Right hindlimb (tissue), 1 donor: ENCODE measurements at places on chromosomes 3 and 15.

DNA sequence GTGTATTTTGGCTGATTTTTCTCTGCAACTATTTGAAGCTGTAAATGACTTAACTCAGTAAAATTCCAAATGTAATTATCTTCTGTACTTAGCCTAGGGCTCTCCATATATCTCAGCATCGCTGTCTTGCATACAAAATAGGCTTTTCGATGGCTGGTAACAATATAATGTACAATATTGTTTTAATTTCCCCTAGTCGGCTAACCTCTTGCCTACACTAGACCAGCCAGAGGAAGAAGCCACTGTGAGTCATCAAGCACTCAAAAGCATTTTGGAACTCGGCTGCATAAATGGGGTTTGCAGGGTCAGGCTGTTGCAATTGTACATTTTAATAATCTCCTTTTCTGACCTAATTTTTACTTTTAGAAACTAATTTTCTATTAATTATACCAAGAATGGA lies 583.8 kb downstream of the FOXP1 start:
- DNase-seq = no peak

GRCh38 chr15:63857461-63857856 lies 23.7 kb upstream of the HERC1 start:
- DNase-seq = no peak

DNA sequence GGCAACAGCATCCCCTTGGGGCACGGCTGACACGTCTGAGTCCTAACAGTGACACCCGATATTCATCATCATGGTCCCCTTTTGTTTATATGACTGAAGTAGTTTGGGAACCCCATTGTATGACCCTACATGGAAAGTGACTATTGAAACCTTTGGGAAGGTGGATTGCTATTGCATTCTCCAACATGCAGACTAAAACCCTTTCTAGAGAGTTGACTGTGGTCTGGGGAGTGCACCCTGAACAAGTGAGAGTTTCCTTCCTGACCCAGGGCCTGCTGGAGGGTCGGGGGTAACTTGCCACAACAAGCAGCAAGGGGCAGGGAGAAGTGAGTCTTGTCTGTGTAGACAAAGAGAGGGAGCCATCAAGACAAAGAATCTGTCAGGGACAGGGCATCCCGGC lies 54.4 kb downstream of the ISG20 start:
- no peak for DNase-seq

DNA sequence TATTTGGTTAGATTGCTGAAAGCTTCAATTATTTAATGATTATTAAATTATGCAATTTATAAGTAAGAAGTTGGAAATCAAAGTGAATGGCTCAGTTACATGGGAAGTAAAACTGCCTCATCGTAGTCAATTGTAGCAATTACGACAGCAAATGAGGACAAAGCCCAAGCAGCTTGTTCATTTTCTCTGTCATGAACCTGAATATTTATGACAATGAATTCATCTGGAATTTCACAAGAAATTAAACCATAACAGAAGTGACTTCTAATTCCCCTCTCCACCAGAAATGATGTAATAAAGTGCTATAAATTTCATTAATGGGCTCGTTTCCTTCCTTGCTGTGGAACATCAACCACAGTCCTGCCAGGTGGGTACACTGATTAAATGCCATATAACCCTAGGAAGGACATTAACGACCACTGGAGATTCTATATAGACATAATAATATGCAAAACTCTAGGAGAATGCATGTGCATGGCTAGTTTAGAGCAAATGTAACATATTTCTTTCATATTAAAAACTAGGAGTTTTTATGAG lies 273.8 kb upstream of the DCBLD2 start:
- DNase-seq = no peak

DNA sequence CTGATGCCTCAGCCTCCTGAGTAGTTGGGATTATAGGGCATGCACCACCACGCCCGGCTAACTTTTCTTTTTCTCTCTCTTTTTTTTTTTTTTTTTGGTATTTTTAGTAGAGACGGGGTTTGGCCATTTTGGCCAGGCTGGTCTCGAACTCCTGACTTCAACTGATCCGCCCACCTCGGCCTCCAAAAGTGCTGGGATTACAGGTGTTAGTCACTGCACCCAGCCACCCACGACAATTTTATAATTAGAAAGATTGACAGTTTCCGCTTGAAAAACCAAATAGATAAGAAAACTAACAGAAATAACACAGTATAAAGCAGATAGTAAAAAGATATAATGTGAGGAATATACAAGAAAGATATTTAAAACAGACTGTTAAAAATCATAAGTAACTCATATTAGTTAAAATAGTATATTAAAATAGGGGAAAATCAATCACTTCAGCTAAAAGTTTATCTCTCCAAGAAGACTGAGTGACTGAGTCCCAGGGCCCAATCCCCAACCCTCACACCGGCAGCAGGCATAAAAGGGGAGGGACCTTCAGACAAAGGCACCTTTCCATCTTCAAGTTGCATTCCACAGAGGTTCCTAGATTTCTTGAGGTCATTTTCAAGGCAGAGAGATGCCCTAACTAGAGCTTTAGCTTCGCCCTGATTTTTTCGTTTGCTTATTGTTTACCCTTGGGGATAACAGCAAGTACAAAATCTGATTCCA lies 1.4 kb upstream of the WHAMM start:
- no peak for DNase-seq

DNA sequence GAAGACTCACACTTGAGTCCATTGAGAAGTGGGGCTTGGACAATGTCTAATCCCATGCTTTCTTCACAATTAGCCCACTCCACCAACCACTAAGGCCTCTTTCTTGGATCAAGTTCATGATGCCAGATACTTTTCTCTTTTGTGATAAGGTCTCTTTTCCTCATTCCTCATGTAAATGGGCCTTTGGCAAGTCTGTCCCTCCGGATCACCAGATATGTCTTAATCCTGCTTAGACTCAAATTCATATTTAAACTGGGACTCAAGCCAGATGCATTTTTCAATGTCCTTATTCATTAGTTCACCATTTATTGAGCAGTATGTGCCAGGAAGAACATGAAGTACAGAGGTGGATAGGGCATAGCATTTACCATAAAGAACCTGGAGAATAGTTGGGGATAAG lies 671.1 kb downstream of the TBL1XR1 start:
- no peak for DNase-seq

DNA sequence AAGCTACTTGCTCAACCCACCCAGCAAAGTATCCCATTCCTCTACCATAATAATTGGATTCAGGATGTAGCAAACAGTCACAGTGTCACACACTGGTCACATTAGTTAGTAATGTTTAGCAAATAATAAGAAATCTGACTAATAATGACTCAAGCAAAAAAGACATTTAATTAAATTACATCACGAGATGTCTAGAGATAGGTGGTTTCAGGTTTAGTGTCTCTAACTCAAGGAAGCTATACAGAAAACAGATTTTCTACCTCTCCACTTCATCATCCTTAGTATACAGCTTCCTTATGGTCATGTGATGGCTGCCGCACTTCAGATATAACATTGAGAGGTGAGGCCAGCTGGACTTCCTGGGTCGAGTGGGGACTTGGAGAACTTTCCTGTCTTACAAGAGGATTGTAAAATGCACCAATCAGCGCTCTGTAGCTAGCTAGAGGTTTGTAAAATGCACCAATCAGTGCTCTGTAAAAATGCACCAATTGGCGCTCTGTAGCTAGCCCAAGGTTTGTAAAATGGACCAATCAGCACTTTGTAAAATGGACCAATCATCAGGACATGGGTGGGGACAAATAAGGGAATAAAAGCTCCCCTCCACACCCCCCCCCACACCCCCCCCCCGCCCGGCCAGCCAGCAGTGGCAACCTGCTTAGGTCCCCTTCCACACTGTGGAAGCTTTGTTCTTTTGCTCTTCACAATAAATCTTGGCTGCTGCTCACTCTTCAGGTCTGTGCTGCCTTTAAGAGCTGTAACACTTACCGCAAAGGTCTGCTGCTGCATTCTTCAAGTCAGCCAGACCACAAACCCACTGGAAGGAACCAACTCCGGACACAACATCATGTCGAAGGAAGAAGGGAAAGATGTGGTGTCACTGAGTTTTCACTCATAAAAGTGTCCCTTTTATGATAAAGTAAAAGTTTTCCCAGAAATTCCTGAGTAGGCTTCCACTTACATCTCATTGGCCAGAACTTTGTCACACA lies 24.9 kb upstream of the ARPIN start:
- DNase-seq = no peak
